ENCODE measurements at places on chromosomes 12 and 14. TPM values are rescaled to one million over a fixed set of nuclear protein-coding genes. Genes with fewer than 3 reads are reported as not detected.

The KRT3 gene
- not detected for total RNA-seq

The MIPOL1 gene
- 0.02 TPM for total RNA-seq

The OVCH1 gene
- not detected for total RNA-seq

The TMEM63C gene
- 0.80 TPM for total RNA-seq

The ATL1 gene
- 0.56 TPM for total RNA-seq

The CD163L1 gene
- total RNA-seq, result not detected

The LRRIQ1 gene
- not detected for total RNA-seq

The SCAF11 gene
- total RNA-seq, result 164 TPM

The ADGRD1 gene
- total RNA-seq, result 0.54 TPM

The TAS2R30 gene
- 4.2 TPM for total RNA-seq

The RIPK3 gene
- total RNA-seq, result 41.9 TPM

The BATF gene
- 149 TPM for total RNA-seq

The SIX6 gene
- total RNA-seq, result not detected

The SIRT4 gene
- 3.0 TPM for total RNA-seq

The SRRM4 gene
- total RNA-seq, result not detected

The SLC4A8 gene
- 6.8 TPM for total RNA-seq

The AMIGO2 gene
- total RNA-seq, result 4.7 TPM

The LRTM2 gene
- not detected for total RNA-seq

The BICDL1 gene
- 99.4 TPM for total RNA-seq

The SP1 gene
- 75.7 TPM for total RNA-seq

The GDF3 gene
- not detected for total RNA-seq

The PITPNM2 gene
- 17.5 TPM for total RNA-seq

The LRP6 gene
- 2.2 TPM for total RNA-seq

The ABCD2 gene
- total RNA-seq, result 39.5 TPM

The ERP27 gene
- total RNA-seq, result 10.5 TPM

The NRL gene
- total RNA-seq, result 2.4 TPM

The KRT72 gene
- total RNA-seq, result 1.6 TPM

The CACNA2D4 gene
- total RNA-seq, result 15.1 TPM

The KLRB1 gene
- 1.2 TPM for total RNA-seq

The GAPDH gene
- 3,817 TPM for total RNA-seq

The MDGA2 gene
- total RNA-seq, result not detected

The CDKL1 gene
- total RNA-seq, result 7.5 TPM

The CHPT1 gene
- 5.2 TPM for total RNA-seq

The KRT73 gene
- 0.61 TPM for total RNA-seq

The PROX2 gene
- total RNA-seq, result not detected

The GALNT8 gene
- 1.1 TPM for total RNA-seq

The TBX5 gene
- total RNA-seq, result not detected

The CEP170B gene
- total RNA-seq, result 3.9 TPM

The LRP1-AS gene
- not detected for total RNA-seq

The SMIM41 gene
- 0.25 TPM for total RNA-seq

The LALBA gene
- total RNA-seq, result not detected

The KRT82 gene
- not detected for total RNA-seq

The OAS2 gene
- total RNA-seq, result 213 TPM

The KRT79 gene
- total RNA-seq, result not detected

The OTOGL gene
- total RNA-seq, result not detected

The TMEM233 gene
- total RNA-seq, result not detected

The TSHR gene
- total RNA-seq, result 3.6 TPM

The TAS2R14 gene
- 5.2 TPM for total RNA-seq

The CCDC184 gene
- 0.12 TPM for total RNA-seq

The CLEC1A gene
- total RNA-seq, result not detected

The CLEC7A gene
- total RNA-seq, result 0.83 TPM

The COX8C gene
- total RNA-seq, result not detected

The JAG2 gene
- 7.2 TPM for total RNA-seq

The OR9K2 gene
- not detected for total RNA-seq

The HAL gene
- 1.5 TPM for total RNA-seq

The ERG28 gene
- total RNA-seq, result 20.2 TPM

The MIP gene
- total RNA-seq, result not detected

All from T-helper 1 cell treated with Interleukin-12 subunit alpha and Interleukin-12 subunit beta and Interleukin-4 antibody, amounts not matched to agents 30 ng/mL and 1 ng/mL, for 36 hours (primary cell).